Hematopoietic multipotent progenitor cell treated with erythropoietin and hydrocortisone succinate and interleukin-3 and kit ligand, for 8 days (in vitro differentiated cells): ENCODE measurements at places on chromosomes 3 and 15.

GRCh38 chr3:157499342-157499963, 3.8 kb downstream of the VEPH1 start:
- DNase-seq: no peak

DNA sequence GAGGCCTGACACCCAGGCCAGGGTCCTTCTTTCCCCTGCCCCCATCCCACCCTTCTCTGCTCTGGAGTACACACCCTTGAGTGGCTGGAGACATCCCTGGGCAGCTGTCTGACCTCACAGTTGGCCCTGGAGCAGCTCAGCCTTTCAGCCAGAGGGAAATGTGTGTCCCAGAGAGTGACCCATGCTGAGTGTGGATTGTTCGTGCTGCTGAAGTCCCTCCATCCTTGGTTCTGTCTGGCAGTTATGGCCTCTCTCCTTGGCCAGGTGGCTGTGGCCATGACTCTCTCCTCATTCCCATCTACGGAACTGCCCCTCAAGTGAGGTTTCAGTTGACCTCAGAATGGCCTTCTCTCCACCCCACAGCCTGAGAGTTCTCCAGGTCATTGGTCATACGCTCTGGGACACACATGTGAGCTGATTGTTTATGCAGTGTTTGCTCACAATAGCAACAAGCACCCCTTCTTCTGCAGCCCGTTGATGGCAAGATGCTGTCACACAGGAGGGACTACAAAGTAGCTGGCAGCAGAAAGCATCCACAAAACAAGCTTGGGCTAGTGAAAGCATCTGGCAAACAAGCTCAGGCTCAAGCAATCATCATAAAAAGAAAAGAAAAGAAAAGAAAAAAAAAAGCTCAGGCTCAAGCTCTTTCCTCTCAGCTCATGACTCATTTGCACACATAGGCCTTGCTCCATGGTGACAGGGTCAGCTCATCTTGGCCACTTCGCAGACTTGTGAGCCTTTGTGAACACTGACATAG, 55.3 kb upstream of the ITGA11 start:
- DNase-seq: no peak

DNA sequence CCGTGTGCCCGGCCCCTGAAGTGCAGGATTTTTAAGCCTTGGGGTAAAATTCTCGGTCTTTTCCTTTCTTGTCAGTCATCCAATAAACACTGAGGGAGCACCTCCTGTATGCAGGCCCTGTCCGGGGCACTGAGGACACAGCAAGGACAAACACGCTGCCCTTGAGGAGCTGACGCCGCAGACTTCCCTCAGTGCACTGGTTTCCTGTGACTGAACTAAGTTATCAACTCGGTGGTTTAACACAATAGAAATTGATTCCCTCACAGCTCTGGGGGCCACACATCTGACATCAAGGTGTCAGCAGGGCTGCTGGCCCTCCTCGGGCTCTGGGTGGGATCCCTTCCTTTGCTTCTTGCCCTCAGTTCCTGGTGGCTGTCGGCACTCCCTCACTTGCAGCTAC, 65.1 kb downstream of the ZNF445 start:
- no peak for DNase-seq

DNA sequence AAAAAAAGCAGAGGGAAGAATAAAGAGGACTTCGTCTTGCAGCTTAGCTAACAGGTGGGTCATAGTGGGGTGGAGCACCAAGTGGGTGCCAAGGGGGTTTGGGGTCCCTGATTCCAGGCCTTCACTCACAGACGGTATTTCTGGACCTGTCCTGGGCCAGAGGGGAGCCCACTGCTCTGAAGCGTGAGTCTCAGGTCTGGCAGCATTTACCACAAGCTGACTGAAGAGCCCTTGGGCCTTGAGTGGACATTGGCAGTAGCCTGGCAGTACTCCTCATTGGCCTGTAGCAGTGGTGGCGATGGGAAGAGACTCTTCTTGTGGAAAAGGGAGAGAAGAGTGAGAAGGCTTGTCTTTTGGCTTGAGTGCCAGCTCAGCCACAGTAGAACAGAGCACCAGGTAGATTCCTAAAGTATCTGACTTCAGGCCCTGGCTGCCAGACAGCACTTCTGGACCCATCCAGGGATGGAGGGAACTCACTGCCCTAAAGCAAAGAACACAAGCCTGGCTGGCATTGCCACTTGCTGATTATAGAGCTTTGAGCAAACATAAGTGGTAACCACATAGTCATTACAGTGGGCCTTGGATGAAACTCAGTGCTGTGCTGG, 72.9 kb downstream of the GLDN start:
- DNase-seq: no peak

GRCh38 chr15:48233246-48233645, 27.1 kb downstream of the SLC12A1 start:
- DNase-seq: no peak

GRCh38 chr3:18119866-18120265, 305.3 kb downstream of the SATB1 start:
- DNase-seq: no peak

- no peak for DNase-seq
Measured at GRCh38 chr3:172640751-172641150, 70.1 kb downstream of the NCEH1 start.

DNA sequence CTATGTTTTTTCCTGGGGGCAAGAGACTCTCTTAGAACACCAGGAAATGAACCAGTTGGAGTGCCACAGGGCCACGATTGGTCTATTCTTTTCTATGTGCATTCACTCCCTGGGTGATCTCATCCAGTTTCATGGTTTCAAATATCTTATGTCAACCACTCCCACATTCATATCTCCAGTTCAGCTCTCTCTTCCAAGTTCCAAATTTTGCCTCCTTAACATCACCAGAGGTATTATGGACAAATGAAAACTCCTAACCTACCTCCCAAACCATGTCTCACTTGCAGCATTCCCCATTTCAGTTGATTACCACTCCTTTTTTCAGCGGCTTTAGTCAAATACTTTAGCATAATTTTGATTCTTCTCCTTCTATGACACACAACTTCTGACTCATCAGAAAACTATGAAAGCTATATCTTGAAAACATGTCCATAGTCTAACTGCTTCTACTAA, 203.1 kb upstream of the SEMA6D start:
- no peak for DNase-seq

DNA sequence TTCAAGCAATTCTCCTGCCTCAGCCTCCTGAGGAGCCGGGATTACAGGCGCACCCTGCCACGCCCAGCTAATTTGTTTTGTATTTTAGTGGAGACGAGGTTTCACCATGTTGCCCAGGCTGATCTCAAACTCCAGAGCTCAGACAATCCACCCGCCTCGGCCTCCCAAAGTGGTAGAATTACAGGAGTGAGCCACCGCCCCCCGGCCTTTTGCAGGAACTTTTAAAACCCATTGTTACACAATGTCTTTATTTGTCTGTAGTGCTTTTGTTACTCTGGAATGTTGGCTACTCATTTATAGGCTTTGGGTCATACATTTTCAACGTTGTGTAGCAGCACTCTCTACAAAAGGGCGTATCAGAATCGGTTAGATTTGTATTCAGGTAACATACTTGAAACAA, 499.1 kb downstream of the ROBO2 start:
- DNase-seq: no peak

DNA sequence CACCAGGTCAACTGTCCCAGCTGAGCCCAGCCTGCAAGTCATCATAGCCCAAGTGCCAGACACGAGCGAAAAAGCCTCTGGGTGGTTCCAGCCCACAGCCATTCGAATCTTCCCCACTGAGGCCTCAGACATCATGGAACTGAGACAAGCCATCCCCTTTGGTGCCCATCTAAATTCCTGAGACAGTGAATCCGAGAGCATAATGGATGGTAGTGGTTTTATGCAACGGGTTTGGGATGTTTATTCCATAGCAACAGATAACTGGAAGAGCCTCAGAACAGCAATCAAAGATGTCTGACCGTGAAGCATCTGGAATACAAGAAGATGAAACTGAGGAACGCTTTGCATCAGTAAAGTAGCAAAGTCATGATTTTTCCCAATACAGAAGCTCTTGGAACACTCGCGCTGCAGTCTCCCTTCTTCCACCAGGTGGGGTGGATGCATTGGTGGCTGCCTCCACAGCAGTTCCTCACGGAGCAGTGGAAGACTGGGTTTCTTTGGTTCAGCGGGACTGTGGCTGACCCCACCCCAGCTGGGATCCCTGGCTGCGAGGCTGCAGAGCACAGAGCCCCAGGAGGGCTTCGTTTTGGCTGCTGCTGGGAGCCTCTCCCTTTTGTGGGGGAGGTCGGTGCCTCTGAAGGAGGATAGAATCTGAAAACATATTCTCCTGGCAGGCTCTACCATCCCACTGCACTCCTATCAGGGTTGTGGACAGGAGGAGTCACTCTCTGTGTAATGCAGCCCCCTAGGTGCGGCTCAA, 26.4 kb upstream of the PDE8A start:
- peak; percentile 21 for DNase-seq

DNA sequence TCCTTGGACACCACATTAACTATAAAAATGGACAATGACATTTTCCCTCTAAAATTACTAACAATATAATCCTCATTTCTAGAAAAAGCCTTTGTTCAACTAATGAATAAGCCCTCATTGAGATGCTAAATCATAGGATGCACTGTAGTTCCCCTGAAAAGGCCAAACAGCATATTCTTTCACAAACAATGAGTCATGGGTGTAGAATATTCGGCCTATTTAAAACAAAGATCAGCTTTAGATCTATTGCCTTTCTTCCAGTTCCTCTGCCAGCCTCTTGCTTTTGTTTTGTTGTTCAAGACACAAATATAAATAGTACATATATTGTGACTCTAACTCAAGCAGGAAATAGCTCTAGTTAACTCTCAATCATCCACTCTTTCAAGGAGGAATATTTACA, 82.5 kb downstream of the ADAM10 start:
- no peak for DNase-seq

DNA sequence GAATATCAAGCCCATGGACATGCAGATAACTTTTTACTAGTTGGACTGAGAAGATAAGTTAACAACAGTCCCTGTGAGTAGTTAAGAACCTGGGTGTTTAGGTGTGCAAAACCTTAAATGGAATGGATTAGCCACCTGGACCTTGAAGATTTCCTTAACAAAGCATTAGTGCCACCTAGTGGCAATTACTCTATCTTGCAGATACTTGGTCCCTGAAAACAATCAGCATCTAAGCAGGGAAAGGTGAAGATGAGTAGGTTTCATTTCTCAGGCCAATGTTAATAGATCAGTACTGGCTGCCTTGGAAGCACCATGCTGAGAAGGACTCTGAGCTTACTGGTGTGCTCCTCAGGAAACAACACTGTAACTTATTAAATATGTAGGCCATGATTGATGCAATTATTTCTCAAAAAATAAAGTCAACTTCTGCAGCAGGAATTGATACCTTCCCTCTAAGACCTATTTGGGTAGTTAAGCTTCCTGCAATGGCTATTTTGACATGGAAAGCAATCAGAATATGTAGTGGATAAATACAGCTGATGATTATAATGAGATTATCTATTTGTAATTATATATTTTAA, 329.4 kb downstream of the TBC1D5 start:
- peak; percentile 77 for DNase-seq

GRCh38 chr3:43957553-43957952, 266.8 kb downstream of the ABHD5 start:
- no peak for DNase-seq

DNA sequence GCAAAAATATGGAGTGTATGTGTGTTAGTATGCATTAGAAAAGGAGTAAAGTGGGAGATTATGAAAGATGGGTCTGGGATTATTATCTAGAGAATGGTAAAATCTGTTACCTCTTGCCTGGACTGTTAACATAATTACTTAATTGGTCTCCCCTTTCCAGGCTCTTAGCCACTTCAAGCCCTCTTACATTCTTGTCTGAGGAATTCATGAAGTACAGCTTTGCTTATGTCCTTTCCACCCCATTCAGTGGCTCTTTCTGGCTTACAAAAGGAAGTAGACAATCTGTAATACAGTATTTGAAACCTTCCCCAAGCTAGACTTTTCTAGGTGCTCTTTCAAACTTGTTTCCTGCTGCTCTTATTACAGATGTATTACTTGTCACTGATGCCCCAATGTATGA, 129.8 kb downstream of the MBNL1 start:
- DNase-seq: no peak

GRCh38 chr3:28836199-28836598, 444.7 kb upstream of the RBMS3 start:
- DNase-seq: no peak

- no peak for DNase-seq
Measured at GRCh38 chr3:52176951-52177700, 20.8 kb upstream of the ALAS1 start.

GRCh38 chr15:98604983-98605382, 43.4 kb upstream of the IGF1R start:
- DNase-seq: no peak

DNA sequence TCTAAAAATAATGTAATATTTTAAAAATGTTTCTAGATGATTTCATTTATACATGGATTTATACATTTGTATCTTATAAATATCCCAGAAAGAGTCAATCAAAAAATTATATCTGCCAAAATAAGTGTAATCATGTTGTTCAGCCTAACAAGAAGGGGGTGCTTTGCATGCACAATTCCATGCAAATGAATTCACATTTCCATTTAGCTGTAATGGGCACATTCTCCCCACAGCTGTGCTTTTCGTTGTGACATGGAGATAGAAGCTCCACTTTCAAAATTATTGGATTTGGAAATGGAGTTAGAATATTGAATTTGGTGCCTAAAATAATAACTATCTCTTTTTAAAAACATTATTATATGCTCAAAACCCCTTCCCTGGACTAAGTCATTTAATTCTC, 270.6 kb downstream of the PTPRG start:
- no peak for DNase-seq

DNA sequence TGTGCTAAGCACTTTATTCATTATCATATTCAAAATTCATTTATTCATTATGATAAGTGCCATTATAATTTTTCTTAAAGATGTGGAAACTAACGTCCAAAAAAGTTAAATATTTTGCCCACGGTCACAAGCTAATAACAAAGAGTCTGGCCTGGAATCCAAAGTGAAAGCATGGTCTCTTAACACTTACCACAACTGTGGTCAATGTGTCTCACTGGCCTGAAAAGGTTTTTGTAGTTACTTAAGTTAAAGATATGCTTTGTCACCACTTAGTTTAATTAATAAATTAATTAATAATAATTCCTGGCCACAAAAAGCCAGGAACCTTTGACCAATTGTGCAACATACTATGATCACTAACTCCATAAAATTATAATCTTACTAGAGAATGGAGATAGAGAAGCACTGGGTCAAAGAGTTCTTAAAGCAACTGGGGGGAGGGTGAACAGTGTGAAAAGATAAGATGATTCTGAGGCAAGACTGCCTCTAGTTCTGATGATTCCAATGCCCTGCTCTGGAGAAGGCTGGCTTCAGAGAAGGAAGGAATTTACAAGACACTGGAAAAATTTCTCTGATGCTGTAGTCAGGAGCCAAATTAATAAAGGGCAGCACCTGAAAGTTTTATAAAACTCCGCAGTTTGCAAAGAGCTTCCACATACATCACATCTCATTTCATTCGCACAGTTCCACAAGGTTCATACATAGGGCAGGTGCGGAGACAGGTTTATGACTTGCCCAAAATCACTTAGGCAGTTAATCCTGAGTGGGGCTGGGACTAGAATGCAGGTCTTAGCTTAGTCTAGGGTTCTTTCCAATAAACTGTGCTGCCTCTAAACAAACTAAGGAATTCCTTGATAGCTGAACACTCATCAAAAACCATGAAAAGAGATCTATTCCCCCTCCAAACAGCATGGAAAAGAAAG, 32.5 kb downstream of the NPTN start:
- DNase-seq: peak; percentile 26
